ENCODE measurements at places on chromosomes 12 and 14.

DNA sequence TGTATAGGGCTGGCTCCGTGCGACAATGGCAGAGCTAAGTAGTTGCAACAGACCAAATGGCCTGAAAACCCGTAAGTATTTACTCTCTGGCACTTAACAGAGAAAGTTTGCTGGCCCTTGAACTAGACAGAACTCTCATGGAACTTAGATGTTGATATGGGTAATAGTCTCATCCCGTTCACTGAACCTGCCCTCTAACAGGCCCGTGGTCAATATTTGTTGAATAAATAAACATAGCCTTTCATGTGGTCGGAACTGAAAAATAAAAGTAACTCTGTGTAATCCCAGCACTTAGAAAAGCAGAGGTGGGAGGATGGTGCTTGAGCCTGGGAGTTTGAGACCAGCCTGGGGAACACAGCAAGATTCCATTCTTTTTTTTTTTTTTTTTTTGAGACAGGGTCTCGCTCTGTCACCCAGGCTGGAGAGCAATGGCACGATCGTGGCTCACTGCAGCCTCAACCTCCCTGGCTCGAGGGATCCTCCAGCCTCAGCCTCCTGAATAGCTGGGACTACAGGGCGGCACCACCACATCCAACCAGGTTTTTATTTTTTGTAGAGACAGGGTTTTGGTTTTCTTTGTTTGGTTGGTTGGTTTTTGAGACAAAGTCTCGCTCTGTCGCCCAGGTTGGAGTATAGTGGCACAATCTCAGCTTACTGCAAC, 29.7 kb downstream of the KDM2B start:
- DNase-seq: no peak

- DNase-seq: peak; percentile 40
Observed at GRCh38 chr14:64293976-64294671, at the start of gene ESR2. ESR2 (minus strand) TSS chr14:64294371; CDS start chr14:64282985, 11,386 bp downstream.

DNA sequence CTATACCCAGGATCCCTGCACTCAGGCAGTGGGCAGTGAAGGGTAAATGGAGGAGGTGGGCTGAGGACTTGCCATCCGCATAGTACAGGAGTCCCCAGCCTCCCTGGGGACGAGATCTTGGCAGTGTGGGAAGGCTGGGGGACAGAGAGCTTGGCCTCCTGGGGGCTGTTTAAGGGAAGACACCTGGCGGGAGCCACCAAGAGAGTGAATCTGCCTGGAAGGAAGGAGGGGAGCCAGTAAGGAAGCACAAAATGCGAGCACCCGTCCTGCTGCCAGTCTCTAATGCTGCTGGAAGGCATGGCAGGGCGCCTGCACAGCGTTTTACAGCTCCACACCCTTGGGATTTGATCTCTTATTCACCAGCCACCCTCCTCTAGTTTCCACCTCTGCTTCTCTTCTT, 7.4 kb upstream of the KRT2 start:
- DNase-seq: no peak

- DNase-seq: no peak
Observed at GRCh38 chr12:60101715-60102114, 505.9 kb downstream of the SLC16A7 start.

GRCh38 chr12:1916371-1917171, 1.9 kb downstream of the CACNA2D4 start:
- DNase-seq: peak; percentile 16

GRCh38 chr14:26595926-26596542, 1.8 kb downstream of the NOVA1 start:
- no peak for DNase-seq

GRCh38 chr12:16076557-16076956, 165.4 kb downstream of the DERA start:
- DNase-seq: no peak

DNA sequence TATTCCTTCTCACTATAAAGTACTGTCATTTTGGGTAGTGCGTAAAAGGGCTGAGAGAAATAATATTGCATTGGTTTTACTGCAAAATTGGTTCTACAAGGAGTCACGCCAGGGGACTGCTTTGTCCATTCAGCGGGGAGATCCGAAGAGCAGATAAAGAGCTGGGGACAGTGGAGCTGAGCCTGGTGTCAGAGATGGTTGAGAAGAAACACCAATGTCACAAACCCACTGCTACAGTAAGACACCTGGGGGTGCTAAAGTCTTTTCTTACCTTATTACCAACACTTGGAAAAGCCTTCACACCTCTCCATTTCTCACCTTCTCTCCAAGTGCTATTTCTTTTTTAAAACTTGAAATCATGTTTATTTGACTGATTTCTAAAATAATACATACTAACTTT, 14.1 kb downstream of the IL31 start:
- DNase-seq: no peak

DNA sequence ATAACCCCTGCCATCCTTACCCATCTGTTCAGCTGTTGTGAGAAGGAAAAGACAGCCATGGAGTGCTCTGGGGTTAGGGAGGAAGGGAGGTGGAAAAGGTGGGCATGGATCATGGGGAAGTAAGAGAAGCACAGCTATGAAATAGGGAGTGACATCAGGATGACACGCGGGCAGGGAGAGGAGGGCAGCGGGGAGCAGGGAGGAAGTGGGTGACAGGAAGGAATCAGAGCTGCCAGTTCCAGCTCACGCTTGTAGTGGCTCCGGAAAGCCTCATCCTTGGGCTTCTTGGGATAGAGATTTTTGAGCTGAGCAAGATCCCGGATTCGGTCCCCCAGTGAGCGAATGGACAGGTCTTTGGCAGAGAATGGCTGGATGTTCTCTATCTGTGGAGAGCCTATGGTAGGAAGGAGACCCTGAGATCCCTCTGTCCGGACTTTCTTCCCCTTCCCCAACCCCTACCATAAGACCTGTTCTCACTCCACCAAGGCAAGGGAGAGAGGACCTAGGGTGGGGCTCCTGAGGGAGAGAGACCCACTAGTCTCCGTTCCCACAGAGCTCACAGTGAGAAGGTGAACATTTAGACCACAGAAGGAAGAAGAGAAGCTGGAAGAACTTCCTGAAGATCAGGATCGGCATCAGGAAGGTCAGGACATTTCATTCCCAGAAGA, 10.3 kb downstream of the NAB2 start:
- DNase-seq: no peak

- DNase-seq: no peak
Observed at GRCh38 chr12:108475396-108475795, 39.7 kb upstream of the FICD start.

DNA sequence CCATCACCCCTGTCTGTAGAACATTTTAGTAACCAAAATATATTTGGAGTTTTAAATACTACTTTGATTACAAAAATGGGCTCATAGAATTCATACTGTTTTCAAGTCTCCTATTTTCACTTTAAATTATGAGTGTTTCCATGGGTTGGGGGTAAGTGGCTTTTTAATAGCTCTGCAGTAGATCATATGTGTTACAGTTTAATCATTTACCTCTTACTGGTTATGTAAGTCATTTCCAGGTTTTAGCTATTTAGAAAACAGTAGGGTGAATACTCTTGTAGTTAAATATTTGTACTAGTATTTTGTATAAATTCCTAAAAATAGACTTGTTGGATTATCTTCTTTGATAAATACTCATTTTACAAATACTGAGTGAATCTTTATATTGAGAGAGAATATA, 8.2 kb downstream of the PCNX1 start:
- no peak for DNase-seq

GRCh38 chr12:120237360-120238171, 28.0 kb downstream of the PXN start:
- DNase-seq: no peak

DNA sequence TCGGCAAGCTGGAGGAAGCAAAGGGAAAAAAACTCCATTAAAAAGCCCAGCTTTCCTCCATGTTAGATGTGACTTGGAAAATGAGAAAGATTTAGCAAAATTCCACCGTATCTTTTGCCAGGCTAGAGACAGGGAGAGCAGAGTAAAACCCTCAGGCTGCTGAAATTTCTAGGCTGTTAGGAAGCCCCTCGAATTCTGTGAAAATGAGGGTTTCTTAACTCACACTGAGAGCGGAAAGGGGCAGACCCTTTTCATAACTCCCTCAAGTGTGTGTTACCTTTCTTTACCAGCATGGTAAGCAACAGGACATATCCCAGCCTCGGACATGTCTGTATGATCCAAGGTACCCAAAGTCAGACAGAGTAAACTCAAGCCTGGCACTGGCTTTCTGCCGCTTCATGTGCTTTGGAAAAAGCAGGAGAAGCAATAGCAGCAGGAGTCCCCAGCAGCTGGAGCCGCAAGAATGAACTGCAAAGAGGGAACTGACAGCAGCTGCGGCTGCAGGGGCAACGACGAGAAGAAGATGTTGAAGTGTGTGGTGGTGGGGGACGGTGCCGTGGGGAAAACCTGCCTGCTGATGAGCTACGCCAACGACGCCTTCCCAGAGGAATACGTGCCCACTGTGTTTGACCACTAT, at the start of gene RHOJ:
TSS of gene RHOJ (plus strand) at position 37 of the 637 bp plus-strand sequence. CDS start at position 464, 427 bp downstream.
- no peak for DNase-seq

DNA sequence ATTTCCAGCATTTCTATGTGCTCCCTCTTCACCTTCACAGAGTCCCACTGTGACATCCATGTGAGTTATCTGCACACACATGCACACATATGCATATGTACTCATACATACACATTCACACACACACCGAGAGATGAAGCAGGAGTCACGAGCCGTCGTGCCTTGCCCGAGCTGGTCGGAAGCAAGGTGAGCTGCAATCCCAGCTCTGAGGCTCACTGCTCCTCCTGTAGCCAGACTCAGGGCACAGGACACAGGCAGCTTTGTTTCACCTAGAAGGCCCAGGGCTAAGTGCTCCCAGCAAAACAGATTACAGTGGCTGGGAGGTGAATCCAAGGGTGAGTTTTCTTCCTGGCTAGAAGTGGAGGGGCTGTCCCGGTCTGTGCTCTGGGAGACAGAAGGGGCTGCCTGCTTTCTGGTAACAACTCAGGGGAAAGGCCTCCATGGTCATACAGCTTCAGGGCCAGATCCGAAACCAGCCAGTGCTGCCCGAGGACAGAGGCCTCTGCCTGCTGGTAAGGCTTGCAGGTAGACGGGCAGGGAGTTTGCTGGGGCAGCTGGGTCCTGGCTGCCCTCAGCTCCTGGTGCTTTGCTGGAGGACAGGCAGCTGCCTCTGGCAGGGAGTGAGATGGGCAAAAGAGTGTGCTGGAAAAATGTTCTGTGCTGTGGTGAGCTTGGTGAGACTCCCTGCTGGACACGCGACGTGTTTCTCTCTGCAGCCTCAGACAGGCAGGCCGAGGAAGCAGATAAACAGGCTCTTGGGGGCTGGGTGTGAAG, 123.7 kb downstream of the CRACR2A start:
- DNase-seq: no peak

- DNase-seq: no peak
Observed at GRCh38 chr12:210277-211141, 3.4 kb downstream of the SLC6A12 start.

- no peak for DNase-seq
Observed at GRCh38 chr14:99818503-99819036, 25.4 kb downstream of the EML1 start.

DNA sequence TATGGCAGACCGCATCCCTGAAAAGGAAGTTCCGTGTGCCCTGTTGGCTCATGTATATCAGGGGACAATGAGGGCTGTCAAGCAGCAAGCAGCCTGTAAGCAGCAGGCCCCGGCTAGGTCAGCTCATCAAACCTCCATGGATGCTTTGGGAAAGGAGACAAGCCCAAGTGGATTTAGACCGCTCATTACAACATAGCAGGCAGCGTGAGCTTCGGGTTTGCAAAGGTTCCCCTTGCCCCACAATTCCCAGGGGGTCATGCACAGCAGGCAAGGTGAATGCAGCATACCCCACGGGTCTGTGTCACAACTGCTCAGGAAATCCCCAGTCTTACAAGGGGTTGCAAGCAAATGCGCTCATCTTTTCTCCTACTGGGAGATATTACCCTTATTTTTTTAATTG, 54.6 kb downstream of the KCNK13 start:
- no peak for DNase-seq

DNA sequence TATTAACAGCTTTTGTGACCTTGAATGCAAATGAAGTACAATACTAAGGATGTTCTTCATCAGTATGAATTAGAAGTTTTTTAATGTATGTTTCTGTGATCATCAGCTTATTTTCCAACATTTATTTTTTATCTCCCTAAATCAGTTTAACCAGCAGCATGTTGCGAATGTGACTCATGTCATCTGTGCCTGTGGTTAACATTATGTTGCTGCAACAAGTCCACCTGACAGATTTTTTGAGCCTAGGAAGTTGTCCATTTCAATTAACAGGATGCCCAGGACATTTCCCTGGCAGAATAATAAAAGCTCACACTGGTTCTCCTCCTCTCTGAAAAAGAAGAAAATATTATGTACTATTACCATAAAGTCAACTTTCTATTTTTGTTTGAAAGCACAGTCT, 155.5 kb downstream of the SYT1 start:
- no peak for DNase-seq
